ENCODE measurements at places on chromosomes 13 and 19. TPM values are rescaled to one million over a fixed set of nuclear protein-coding genes. Genes with fewer than 3 reads are reported as not detected.

The SRRM5 gene
- 0.04 TPM for total RNA-seq

The ZNF254 gene
- total RNA-seq: 6.9 TPM

The WDR88 gene
- total RNA-seq: not detected

The SPPL2B gene
- 15.8 TPM for total RNA-seq

The ACP7 gene
- 0.92 TPM for total RNA-seq

The OR7D4 gene
- not detected for total RNA-seq

The IL12RB1 gene
- 0.07 TPM for total RNA-seq

The PABPC3 gene
- 0.14 TPM for total RNA-seq

The HTR2A gene
- total RNA-seq: not detected

The CGB8 gene
- not detected for total RNA-seq

The CCDC194 gene
- total RNA-seq: not detected

The NUP62 gene
- 62.0 TPM for total RNA-seq

The SLC8A2 gene
- total RNA-seq: 0.34 TPM

The PLPPR3 gene
- total RNA-seq: not detected

The EXOSC5 gene
- total RNA-seq: 19.6 TPM

The UBE2L5 gene
- not detected for total RNA-seq

The TNFRSF19 gene
- 0.78 TPM for total RNA-seq

The OR10H1 gene
- total RNA-seq: not detected

The PAF1 gene
- total RNA-seq: 54.8 TPM

The COL5A3 gene
- 5.0 TPM for total RNA-seq

The SIX5 gene
- 5.4 TPM for total RNA-seq

The KLK3 gene
- not detected for total RNA-seq

The LGALS7B gene
- total RNA-seq: 889 TPM

The SKA3 gene
- 23.4 TPM for total RNA-seq

The ZNF419 gene
- 9.8 TPM for total RNA-seq

The KCNK6 gene
- 19.5 TPM for total RNA-seq

The PSG6 gene
- not detected for total RNA-seq

The SIGLEC7 gene
- not detected for total RNA-seq

The FSD1 gene
- total RNA-seq: 8.6 TPM

The RFPL4A gene
- total RNA-seq: not detected

The CATSPERD gene
- total RNA-seq: not detected

The KL gene
- total RNA-seq: not detected
